ENCODE measurements at places on chromosomes 3 and 15. TPM values are rescaled to one million over a fixed set of nuclear protein-coding genes. Genes with fewer than 3 reads are reported as not detected.

The LEKR1 gene
- polyA plus RNA-seq: 0.17 TPM

The RTP3 gene
- 0.06 TPM for polyA plus RNA-seq

The TRPM1 gene
- not detected for polyA plus RNA-seq

The MAP1A gene
- polyA plus RNA-seq: 48.5 TPM

The GPR160 gene
- polyA plus RNA-seq: 0.07 TPM

The C3orf85 gene
- not detected for polyA plus RNA-seq

The ADGRG7 gene
- not detected for polyA plus RNA-seq

The NPTN gene
- polyA plus RNA-seq: 195 TPM

The GALNT15 gene
- polyA plus RNA-seq: 23.0 TPM

The MAN2A2 gene
- 20.6 TPM for polyA plus RNA-seq

All from AG04450 (cell line).